ENCODE measurements at places on chromosomes 2 and 18.
A peak's percentile ranks its signal among the peaks of the same experiment; 100 is the strongest.

- no peak for DNase-seq
Measured at GRCh38 chr2:231394211-231395141, 1.0 kb upstream of the B3GNT7 start.

GRCh38 chr2:120230515-120231471 lies 7.6 kb upstream of the TMEM185B start:
- DNase-seq, result no peak

- DNase-seq, result no peak
Measured at GRCh38 chr2:25341753-25342371, at the start of gene DNMT3A. Gene DNMT3A, minus strand, starts transcription at chr2:25341925. Its CDS starts 27,941 bp downstream, at chr2:25313984.

DNA sequence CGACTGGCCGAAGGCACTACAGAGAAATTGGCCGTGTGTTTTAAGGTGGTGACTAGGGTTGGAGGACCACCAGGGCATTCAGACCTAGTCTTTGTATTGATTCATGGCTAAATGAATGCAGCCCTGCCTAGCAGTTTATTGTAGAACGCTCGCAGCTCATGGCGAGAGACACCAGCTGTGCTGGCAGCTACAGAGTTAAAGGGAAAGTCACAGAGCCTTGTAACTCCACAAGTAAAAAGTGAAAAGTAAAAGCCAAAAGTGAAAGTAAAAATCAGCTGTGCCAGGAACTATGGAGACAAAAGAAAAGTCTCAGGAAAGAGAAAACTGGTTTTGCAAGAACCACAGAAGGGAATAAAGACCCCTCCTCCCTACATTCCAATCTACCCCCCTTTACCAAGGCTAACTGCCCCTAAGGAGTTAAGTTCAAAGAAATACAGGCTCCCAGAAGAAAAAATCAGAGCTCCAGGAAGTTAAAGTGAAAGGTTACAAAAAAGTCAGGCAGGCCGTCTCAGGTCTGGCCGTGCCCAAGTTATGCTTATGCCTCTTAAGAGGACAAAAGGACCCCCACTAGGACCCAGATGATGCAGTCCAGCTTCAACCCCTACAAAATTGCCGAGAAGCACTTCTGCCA lies 46.4 kb upstream of the SELENOI start:
- peak; percentile 51 for DNase-seq

GRCh38 chr2:111662039-111662770 lies 221.8 kb downstream of the ANAPC1 start:
- DNase-seq, result peak; percentile 64

GRCh38 chr2:170493426-170494097 lies 221.6 kb upstream of the SP5 start:
- DNase-seq, result peak; percentile 12

- peak; percentile 77 for DNase-seq
Measured at GRCh38 chr2:120503793-120504571, 158.0 kb downstream of the INHBB start.

DNA sequence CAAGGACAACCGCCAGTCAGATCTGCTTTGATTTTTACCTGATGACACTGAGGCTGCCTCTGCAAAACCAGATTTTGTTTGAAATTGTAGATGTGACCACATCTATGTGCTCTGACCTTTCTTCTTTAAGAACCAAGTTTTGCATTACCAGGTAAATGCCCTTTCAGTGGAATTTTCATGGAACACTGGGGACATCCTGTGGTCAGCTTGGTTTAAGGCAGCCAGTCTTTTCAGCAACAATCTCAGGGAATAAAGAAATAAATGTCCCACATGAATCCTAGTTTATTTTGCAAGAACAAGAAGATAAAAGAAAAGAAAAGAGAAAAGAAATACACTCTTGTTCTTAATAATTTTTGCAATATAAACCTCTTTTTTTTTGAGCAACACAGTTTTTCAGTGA lies 90.6 kb downstream of the POU3F3 start:
- peak; percentile 36 for DNase-seq

- DNase-seq, result no peak
Measured at GRCh38 chr2:239144713-239144999, 256.2 kb downstream of the HDAC4 start.

- DNase-seq, result peak; percentile 95
Measured at GRCh38 chr2:221533299-221533698, 38.8 kb downstream of the EPHA4 start.

DNA sequence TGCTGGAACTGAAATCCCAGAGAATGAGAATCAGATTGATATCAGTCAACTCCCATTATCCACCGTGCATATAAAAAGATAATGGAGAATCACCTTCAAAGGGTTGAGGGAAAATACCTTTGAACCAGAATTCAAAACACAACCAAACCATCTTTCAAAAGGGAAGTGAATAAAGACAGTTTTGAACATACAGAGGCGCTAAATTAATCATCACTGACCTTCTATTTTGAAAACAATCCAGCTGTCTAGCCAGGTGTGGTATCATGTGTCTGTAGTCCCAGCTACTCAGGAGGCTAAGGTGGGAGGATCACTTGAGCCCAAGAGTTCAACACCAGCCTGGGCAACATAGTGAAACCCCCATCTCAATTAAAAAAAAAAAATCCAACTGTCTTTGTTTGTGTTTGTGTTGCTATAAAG lies 63.6 kb downstream of the TRABD2A start:
- DNase-seq, result no peak

DNA sequence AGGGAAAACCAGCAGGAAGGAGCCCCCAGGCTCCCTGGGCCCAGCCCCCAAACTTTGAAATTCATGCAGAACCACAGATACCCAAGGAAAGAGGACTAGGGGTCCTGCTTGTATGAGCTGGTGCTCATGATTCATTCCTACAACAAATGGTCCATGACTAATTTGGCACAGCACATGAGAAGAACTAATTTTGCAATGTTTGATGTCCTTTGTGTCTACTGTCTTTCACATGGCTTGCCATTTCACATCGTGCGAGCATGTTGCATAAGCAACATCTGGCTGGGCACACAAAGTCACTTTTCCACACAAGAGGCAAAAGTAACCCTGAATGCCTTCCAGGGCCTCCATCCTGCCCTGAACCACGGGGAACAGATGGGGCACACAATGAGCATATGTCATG lies 149.6 kb upstream of the APCDD1 start:
- peak; percentile 91 for DNase-seq

- DNase-seq, result peak; percentile 84
Measured at GRCh38 chr2:97950329-97951154, 45.2 kb downstream of the TMEM131 start.

GRCh38 chr18:8063733-8064132 lies 496.6 kb downstream of the PTPRM start:
- DNase-seq, result peak; percentile 31

DNA sequence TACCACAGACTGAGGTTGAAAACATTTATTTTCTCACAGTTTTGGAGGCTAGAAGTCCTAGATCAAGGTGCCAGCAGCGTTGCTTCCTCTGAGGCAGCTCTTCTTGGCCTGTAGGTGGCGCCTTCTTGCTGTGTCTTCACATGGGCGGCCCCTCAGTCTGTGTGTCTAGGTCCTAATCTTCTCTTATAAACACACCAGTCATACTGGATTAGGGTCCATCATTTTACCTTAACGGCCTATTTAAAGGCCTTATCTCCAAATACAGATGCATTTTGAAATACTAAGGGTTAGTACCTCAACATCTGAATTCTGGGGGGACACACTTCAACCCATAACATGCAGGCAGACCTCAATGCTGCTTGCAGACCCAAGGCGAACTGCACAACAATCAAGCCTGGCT lies 4.4 kb upstream of the RMC1 start:
- DNase-seq, result peak; percentile 47

DNA sequence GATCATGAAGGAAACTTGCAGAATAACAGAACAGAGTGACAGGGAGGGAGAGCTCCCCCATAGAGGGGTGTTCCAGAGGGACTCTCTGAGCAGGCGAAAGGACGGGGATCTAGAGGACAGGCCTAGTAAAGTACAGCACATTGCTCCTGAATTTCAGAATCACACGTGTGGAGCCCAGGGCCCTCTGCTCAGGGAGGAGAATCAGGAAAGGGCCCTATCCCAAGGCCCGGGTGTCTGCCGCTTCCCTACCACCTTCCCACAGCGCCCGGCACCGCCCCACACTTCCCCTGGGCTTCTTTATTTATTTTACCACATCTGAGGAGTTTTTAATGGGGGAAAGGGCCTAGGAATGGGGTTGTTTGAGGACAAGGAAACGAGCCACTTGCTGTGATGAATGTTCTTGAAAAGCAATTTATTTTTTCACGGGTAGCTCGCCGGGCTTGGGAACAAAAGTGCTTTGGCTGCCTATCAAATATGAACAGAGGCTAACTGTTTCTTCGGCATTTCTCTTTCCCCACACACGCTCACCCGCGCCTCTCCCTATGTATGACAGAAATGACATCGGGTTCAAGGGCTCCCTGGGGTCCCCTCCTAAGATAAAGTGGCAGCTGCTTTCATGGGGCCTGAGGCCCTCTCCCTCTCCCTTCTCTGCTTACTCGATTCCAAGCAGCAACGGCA lies 79.3 kb upstream of the GLI2 start:
- DNase-seq, result no peak

GRCh38 chr18:67875060-67875459 lies 358.5 kb upstream of the DSEL start:
- peak; percentile 12 for DNase-seq

DNA sequence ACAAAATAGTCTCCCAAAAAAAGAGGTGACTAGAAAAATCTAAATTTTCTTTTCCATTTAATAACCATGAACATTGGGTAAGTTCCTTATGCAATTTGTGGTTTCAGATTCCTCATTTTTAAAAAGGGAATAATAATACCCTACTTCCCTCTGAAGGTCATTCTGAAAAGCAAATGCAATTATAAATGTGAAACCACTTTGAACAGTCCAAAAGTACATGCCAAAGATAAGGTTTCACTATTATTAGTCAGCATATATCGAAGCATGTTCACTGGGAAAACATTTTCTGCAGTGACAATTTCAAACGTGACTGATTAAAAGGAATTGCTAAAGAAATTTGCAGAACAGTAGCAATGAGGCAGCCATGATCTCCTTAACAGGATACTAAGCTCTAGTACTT lies 100.1 kb upstream of the RNF152 start:
- DNase-seq, result peak; percentile 67

DNA sequence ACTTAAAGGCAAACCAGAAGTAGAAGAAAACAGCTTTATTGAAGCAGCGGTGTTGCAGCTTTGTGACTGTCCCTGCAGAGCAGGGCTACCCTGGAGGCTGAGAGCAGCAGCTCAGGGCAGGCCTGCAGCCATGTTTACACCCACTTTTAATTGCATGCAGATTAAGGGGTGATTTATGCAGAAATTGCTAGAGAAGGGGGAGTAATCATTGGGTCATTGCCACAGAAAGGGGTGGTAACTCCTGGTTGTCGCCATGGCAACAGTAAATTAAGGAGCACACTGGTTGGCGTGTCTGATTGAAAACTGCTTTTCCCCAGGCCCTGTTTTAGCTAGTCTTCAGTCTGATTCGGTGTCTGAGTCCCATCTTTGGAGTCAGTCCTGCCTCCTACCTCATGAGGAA lies 195.4 kb upstream of the HDAC4 start:
- DNase-seq, result no peak

- DNase-seq, result no peak
Measured at GRCh38 chr2:132697556-132698205, 27.7 kb upstream of the LYPD1 start.

DNA sequence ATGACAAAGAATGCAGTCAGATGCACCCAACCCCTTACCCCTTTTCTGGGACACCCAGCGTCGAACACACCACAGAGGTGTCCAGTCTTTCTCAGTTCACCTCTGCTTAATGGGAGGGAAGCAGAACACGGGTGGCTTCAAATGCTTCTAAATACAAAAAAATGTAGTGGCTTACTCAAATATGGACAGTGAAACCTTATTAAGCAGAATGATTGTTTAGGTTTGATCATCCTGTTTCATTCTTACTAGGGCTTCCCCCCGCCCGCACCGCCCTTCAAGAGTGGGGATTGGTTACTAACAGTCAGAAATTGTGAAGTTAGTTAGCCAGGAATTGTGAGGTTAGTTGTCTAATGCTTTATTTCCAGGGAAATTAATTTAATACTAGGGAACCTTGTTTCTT lies 21.6 kb downstream of the ATG16L1 start:
- DNase-seq, result no peak

DNA sequence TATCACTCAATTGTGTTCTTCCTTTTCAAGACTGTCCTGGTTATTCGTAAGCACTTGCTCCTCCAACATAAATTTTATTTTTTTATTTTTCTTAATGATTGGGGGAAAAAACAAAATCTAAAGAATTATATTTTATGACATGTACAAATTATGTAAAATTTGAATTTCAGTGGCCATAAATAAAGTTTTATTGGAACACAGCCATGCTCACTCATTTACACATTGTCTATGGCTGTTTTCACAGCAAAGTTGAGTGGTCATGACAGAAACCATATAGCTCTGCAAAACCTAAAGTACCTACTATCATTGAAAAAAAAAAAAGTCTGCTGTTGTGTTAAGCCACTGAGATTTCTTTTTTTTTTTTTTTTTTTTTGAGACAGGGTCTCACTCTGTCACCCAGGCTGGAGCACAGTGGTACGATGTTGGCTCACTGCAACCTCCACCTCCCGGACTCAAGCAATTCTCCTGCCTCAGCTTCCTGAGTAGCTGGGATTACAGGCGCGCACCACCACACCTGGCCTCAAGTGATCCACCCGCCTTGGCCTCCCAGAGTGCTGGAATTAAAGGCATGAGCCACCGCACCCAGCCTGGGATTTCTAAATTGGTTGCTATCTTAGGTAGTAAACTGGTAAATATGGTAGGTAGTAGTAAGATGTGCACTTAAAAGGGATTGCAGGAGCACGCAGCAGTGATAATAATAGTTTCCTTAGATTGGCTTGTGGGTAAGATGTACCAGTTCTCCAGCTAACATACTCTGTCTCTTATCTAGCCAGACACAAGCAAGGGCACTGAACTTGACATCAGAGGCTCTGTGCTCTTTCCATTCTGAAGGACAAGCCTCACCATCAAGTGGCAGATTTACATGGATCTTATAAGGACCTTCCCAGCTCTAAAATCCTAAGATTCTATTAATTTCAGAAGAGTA lies 44.4 kb downstream of the KCNG3 start:
- DNase-seq, result no peak

GRCh38 chr2:241179899-241180298 lies 8.6 kb upstream of the ANO7 start:
- DNase-seq, result no peak

GRCh38 chr18:650428-650858 lies 7.0 kb upstream of the TYMS start:
- no peak for DNase-seq
